ENCODE measurements at places on chromosomes 4 and X.

GRCh38 chrX:19028560-19028959 lies 44.6 kb upstream of the PHKA2 start:
- DNase-seq, result no peak

- peak; percentile 12 for DNase-seq
Measured at GRCh38 chr4:185987961-185988627, 80.9 kb upstream of the TLR3 start.

GRCh38 chrX:148681605-148682004 lies 181.2 kb downstream of the AFF2 start:
- DNase-seq, result no peak

GRCh38 chr4:26076896-26077295 lies 162.9 kb downstream of the SMIM20 start:
- DNase-seq, result no peak

- DNase-seq, result no peak
Measured at GRCh38 chr4:13892739-13893105, 265.2 kb upstream of the BOD1L1 start.

GRCh38 chrX:140548985-140549384 lies 44.1 kb upstream of the SOX3 start:
- no peak for DNase-seq

GRCh38 chr4:53598901-53599300 lies 7.6 kb upstream of the LNX1 start:
- DNase-seq, result no peak

GRCh38 chr4:153166716-153167501 lies 37.3 kb upstream of the TRIM2 start:
- no peak for DNase-seq

Data from fibroblast of skin of left biceps (primary cell).